Hepatic stellate cell (primary cell): ENCODE measurements at places on chromosomes 13 and 19.

GRCh38 chr13:77919921-77920294 is 1.3 kb upstream of the EDNRB start:
- DNase-seq: no peak

- DNase-seq: no peak
Measured at GRCh38 chr19:31761281-31761913, 412.2 kb upstream of the TSHZ3 start.

DNA sequence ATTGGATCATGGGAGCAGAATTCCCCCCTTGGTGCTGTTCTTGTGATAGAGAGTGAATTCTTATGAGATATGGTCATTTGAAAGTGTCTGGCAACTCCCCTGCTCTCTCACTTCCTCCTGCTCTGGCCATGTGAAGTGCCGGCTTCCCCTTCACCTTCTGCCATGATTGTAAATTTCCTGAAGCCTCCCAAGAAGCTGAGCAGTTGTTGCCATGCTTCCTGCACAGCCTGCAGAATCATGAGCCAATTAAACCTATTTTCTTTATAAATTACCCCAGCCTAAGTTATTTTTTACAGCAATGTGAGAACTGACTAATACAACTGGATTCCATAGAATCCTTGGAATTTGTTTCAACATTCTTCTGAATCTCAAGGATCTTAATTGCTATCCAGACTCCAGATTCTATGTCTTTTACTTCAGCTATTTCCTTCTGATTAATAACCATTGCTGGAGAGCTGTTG is 328.1 kb downstream of the SLITRK5 start:
- DNase-seq: no peak

DNA sequence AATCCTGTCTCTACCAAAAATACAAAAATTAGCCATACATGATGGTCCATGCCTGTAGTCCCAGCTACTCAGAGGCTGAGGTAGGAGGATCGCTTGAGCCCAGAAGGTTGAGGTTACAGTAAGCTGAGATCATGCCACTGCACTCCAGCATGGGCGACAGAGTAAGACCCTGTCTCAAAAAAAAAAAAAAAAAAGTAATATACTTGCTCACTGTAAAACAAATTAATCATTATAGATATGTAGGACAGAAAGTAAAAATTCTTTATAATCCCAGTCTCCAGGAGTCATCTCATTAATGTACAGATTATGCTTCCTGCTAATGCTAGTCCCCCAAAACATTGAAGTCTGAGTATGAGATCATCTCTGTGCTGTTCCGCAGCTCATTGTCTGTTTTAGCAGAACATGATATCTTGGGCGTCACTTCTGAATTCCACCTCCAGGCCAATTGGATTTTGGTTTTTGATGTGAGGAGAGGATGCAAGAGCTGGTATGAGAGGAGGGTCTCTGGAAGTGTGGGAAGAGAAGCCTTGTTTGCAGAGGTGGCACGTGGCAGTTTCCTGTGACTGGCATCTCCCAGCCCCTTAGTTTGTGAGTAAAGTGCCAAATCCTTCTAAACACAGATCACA is 75.4 kb upstream of the NPAS1 start:
- no peak for DNase-seq

GRCh38 chr13:87057807-87058520 is 613.2 kb upstream of the SLITRK5 start:
- DNase-seq: no peak

- no peak for DNase-seq
Measured at GRCh38 chr13:95403349-95404140, 102.3 kb upstream of the ABCC4 start.

- DNase-seq: no peak
Measured at GRCh38 chr13:66139701-66140100, 1090.4 kb downstream of the PCDH9 start.

GRCh38 chr19:3788996-3789778 is 3.0 kb upstream of the MATK start:
- DNase-seq: no peak

GRCh38 chr19:12544401-12544876 is 6.8 kb downstream of the ZNF564 start:
- peak; percentile 21 for DNase-seq

- DNase-seq: no peak
Measured at GRCh38 chr13:32731576-32731975, 145.3 kb downstream of the PDS5B start.

- peak; percentile 54 for DNase-seq
Measured at GRCh38 chr19:41263042-41263849, 926 bp upstream of the HNRNPUL1 start.

- DNase-seq: no peak
Measured at GRCh38 chr13:24557081-24557480, 44.5 kb upstream of the PARP4 start.

DNA sequence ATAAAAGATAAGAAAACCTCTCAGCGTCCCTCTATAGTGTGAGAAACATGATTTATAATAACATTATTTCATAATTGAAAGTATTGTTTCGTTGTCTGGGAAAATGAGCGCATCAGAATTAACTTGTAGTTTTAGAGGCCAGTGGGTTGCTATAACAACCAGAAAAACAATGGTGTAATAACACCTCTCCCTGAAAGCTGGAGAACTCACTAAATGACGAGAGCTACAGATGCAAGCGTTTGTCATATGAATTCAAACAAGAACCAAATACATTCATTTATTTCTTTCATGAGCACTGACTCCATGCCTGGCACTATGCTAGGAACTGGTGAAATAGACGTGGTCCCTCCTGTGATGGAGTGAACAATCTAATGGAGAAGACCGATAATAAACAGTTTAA is 16.3 kb downstream of the KBTBD7 start:
- no peak for DNase-seq

GRCh38 chr19:16807549-16808284 is 21.5 kb upstream of the SIN3B start:
- no peak for DNase-seq
